B cell (primary cell): ENCODE measurements at places on chromosomes 1 and 21. TPM values are rescaled to one million over a fixed set of nuclear protein-coding genes. Genes with fewer than 3 reads are reported as not detected.

DNA sequence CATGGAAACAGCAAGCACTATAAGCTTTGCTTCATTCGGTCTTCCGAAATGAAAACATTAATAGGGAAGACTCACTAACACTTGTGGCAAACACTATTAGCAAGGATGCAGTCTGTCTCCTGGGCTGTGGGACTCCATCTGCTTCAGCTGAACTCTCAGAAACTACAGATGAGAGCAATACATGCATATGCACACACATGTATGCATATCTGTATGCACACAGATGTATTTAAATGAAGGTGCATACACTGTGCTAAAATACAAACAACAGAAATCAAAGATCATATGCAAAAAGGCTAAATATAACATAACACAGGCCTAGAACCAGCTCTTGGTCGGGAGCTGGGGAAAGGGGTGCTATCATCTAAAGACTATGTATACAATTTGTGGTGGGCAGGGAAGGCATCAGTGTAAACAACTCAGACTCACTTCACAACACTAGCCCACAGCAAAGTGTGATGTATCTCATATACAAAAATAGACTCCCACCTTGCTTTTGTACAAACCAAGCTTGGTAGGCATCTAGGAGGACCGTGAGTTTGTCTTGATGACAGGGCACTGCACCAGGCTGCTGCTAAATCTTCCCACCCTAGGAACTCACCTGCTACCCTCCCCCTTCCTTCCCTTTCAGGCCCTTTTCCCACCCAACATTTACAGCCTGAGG is 32.8 kb downstream of the CDC7 start:
- no peak overlapping the region for H3K4me3 ChIP-seq
- no peak overlapping the region for H3K27ac ChIP-seq
- H3K4me1 ChIP-seq = no peaks in the 10 kb centered on the region
- H3K36me3 ChIP-seq = no peaks in the 10 kb centered on the region
- no peak for DNase-seq

DNA sequence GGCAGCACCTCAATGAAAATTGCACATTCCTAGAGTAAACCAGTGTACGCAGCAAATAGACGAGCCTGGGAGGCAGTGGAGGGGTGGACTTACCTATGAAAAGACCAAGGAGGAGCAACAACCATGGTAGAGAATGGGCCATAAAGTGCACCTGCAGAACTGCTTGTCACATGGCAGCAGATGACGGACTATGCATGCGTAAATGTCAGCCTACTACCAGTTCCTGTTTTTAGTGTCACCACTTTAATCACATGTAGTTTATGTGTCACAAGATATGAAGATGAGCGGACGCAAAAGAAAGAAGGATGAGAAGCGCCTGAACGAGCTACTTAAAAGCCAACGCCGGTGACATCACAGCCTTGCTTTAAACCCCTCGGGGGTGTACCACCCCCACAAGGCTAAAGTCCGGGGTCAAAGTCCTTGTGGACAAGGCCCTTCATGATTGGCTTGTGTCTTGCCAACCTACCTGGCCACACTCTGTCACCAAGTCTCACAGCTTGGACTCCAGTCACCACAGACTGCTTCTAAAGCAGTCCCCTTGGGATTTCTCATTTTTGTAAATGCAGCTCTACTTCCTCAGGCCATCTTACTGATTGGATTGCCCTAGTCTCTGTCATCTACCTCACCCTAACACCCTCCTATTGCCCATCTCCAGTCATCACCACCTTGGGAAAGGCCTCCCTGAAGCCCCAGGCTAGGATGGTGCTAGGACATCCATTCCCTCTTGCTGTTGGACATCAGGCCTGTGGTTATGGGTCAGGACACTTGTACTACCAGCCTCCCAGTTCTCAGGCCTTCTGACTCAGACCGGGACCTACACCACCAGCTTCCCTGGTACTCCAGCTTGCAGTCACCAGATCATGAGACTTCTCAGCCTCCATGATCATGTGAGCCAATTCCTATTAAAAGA is 6.0 kb upstream of the LY9 start:
- no peaks in the 10 kb centered on the region for H3K27me3 ChIP-seq
- peaks cover 34% of the 10 kb centered on the region for H3K4me1 ChIP-seq
- H3K4me3 ChIP-seq = no peak overlapping the region
- peak overlapping the region; percentile 99 for H3K27ac ChIP-seq

- DNase-seq = peak; percentile 58
- peak overlapping the region; percentile 98 for H3K27ac ChIP-seq
- H3K4me1 ChIP-seq = peaks cover 28% of the 10 kb centered on the region
- H3K4me3 ChIP-seq = peak overlapping the region; percentile 90
Measured at GRCh38 chr1:67429528-67430357, 459 bp downstream of the SERBP1 start.

DNA sequence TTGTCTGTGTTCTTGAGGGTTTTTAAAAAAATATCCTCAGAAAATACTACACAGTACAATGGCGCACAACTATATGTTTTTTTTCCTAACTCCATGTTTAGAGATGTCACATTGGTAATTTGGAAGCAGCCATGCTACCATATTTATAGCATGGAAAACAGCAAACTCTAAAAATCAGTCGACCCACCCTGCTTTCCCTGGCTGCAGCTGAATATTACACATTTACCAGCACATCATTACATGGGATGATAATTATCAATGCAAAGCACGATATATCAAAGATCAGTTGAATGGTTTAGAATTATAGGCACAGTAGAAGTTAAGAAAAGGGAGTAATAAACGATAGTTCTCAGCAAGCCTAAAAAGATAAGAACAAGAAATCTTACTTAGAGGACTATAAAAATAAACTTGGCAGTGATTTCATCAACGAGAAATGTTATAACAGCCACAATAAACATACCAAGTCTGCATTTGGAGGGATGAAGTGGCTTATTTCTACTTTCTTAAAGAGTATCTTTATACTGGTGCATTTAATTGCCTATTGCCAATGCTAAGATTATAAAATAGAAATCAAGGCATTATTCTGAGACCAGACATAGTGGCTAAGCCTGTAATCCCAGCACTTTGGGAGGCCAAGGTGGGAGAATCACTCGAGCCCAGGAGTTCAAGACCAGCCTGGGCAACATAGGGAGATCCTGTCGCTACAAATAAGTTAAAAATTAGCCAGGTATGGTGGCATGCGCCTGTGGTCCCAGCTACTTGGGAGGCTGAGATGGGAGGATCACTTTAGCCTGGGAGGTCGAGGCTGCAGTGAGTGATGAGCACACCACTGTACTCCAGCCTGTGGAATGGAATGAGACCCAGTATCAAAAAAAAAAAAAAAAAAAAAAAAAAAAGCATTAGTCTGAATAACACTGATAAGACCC is 43.4 kb downstream of the WDR64 start:
- no peak for DNase-seq
- H3K27me3 ChIP-seq = no peaks in the 10 kb centered on the region
- H3K4me1 ChIP-seq = no peaks in the 10 kb centered on the region
- H3K4me3 ChIP-seq = no peak overlapping the region
- H3K27ac ChIP-seq = no peak overlapping the region

DNA sequence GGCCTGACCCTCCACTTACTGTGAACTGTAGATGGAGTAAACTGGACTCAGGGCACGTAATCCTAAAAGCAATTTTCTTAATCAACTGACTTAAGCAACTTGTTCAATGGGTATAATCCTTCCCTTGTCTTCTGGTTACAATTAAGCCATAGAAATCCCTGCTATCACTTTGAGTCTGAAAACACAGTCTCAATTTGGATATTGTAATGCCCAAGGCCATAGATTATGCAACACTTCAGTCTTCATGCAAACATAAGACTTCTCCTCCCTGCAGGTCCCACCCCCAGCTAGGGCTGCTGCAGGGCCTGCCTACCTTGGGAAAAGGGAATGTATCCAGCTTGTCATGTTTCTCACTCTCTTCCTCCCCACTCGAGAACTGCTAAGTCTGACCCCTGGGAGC is 6.2 kb upstream of the SLC5A9 start:
- H3K27me3 ChIP-seq = no peaks in the 10 kb centered on the region
- no peak overlapping the region for H3K4me3 ChIP-seq
- no peaks in the 10 kb centered on the region for H3K36me3 ChIP-seq
- no peaks in the 10 kb centered on the region for H3K4me1 ChIP-seq
- H3K27ac ChIP-seq = no peak overlapping the region

DNA sequence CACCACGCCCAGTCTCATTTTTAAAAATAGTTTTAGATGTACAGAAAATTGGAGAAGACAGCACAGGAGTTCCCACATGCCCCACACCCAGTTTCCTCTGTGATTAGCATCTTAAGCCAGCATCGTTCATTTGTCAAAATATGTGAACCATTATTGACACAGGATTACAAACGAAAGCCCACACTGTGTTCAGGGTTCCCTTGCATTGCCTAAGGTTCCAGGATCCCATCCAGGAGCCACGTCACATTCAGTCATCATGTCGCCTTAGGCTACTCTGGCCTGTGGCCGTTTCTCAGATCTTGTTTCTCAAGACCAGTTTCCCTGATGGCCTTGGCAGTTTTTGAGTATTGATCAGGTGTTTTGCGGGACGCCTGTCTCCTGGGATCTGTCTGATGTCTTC is 34.7 kb upstream of the TNFRSF1B start:
- DNase-seq = no peak
- peak overlapping the region; percentile 81 for H3K27ac ChIP-seq
- H3K36me3 ChIP-seq = no peaks in the 10 kb centered on the region
- H3K27me3 ChIP-seq = no peaks in the 10 kb centered on the region

- H3K36me3 ChIP-seq = no peaks in the 10 kb centered on the region
- H3K27ac ChIP-seq = no peak overlapping the region
- no peak for DNase-seq
- H3K4me3 ChIP-seq = no peak overlapping the region
- H3K4me1 ChIP-seq = no peaks in the 10 kb centered on the region
Measured at GRCh38 chr1:75034376-75034775, 99.8 kb upstream of the LHX8 start.

DNA sequence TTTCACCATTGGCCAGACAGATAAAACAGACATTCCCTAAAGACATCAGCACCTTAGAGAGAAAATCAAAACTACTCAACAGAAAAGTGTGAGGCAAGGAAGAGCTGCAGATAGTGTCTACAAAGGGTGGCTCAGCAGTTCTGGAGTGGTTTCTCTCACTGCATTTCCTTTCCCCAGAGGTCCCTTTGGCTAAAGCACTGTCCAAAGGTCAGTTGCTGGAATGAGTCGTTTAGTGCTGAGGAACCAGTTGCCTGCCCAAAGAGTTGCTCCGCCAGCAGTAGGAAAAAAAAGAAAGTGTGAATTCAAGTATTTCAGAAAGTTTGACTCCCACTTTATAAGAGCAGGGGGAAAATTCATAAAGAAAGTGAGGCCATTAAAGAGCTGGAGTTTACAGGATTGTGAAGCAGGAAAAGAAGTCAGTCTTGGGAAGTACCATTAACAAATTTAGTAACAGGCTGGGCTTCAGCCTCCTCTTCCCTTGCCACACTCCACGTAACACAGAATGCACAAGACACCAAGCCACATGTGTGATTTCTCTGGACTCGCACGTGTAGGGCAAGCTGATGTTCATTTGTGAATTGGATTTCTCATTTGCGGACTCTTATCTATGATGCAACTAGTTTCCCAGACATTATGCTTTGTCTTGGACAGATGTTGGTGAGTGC is 122.2 kb downstream of the RUNX1 start:
- H3K36me3 ChIP-seq = no peaks in the 10 kb centered on the region
- H3K4me3 ChIP-seq = no peak overlapping the region
- no peak overlapping the region for H3K27ac ChIP-seq
- H3K27me3 ChIP-seq = no peaks in the 10 kb centered on the region

DNA sequence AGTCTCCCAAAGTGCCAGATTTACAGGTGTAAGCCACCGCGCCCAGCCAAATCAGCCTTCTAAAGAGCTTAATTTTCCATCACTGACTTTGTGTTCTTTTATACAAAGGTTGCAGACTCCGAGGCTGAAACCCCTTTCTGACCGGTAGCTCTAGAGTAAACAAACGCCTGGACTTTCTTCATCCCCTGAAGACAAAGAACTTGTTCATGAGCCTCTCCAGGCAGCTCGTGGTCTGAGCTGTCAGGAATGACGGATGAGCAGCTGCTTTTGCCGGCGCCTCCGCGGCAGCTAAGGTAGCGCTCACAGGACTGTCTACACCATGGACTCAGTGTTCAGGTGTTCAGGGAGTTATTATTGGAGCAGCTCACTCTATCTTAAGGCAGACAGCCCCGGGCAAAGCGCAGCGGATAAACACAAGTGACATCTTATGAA is 128.5 kb upstream of the ERRFI1 start:
- DNase-seq = no peak
- peaks cover 12% of the 10 kb centered on the region for H3K27me3 ChIP-seq
- no peak overlapping the region for H3K4me3 ChIP-seq
- no peak overlapping the region for H3K27ac ChIP-seq
- H3K4me1 ChIP-seq = no peaks in the 10 kb centered on the region

DNA sequence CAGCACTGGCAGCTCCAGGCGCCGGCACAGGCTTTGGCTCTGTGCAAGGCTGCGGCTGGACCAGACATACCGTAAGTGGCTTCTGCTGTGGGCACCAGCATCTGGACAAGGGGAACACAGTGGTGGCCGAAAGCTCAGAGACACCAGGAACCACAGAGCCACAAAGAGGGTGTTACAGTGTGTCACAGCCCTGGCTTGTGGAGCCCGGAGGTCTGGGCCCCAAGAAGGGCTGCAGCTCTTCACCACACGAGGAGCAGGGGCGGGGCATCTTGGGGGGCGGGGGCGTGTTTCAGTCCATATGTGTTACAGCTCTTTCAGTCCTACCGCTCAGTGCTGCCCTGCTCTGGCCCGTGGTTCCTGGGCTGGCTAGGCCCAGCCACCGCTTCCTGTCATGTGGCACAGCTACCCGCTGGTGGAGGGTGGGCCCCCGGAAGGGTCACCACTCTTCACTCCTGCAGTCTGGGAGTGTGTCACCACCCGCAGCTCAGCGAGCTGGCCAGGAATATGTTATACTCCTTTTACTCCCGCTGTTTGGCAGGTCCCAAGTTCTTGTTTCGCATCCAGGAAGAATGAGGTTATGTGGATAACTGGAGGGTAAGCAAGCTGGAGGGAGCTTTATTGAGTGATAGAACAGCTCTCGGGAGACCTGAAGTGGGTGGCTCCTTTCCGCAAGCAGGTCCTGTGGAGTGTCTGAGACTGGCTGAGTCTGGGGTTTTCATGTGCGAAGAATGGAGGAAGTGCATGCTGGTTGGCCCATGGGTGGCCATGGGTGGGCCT is 3.3 kb upstream of the LSM10 start:
- H3K4me3 ChIP-seq = peak overlapping the region; percentile 19
- no peaks in the 10 kb centered on the region for H3K27me3 ChIP-seq
- DNase-seq = peak; percentile 46
- no peaks in the 10 kb centered on the region for H3K36me3 ChIP-seq
- peaks cover 33% of the 10 kb centered on the region for H3K4me1 ChIP-seq

DNA sequence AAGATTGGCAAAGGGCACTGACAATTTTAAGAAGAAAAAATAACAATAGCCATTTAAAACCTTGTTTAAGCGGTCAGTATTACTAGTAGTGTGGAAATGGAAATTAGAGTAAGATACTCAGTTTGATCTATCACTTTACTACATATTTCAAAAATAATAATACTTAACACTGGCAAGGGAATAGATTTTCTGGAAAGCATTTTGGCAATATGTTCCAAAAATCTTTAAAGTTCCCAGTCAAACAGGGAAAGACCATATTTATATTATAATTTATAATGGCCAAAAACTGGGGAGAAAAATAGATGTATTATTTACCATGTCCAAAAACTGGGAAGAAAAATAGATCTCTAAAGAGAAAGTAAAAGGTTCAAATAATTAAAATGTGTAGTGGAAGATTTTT is 28.6 kb upstream of the C1orf21 start:
- no peak for DNase-seq
- no peaks in the 10 kb centered on the region for H3K27me3 ChIP-seq
- H3K4me1 ChIP-seq = no peaks in the 10 kb centered on the region
- H3K27ac ChIP-seq = no peak overlapping the region

- H3K27me3 ChIP-seq = no peaks in the 10 kb centered on the region
- H3K27ac ChIP-seq = no peak overlapping the region
- no peaks in the 10 kb centered on the region for H3K4me1 ChIP-seq
Measured at GRCh38 chr1:150397392-150398032, 33.6 kb downstream of the RPRD2 start.

The C1orf226 gene
- 0.10 TPM in 1 of 2 replicates, not detected in the other for total RNA-seq

The ADAMTS4 gene
- total RNA-seq = 0.05 TPM in 1 of 2 replicates, not detected in the other

The WNT9A gene
- total RNA-seq = 0.07 TPM in 1 of 2 replicates, not detected in the other

The ZBED6 gene
- total RNA-seq = 39.7 and 40.0 TPM in 2 replicates
